Stimulated activated memory B cell treated with anti-CD40 and anti-IgM and Interleukin-4, amounts not matched to agents 10 μg/mL and 1 μg/mL and 100 μg/mL, for 72 hours (primary cell): ENCODE measurements at places on chromosomes 3 and 15.

DNA sequence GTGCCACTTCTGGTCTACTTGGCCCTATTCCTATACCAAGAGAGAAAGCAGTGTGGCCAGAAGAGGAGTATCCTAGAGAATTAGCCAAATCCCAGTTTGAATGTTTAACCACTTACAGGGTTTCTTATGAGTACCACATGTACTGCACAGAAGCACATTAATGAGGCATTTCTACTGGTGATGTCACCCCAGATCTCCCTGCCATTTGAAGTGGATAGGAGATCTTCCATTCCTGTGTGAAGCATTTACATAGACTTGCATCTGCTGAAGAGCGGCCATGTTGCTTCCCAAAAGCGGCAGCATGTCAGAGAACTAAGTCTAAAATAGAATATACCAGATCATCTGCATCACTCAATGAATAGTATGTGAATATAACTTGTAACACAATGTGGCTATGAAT, 108.4 kb upstream of the TUSC7 start:
- ATAC-seq = no peak

DNA sequence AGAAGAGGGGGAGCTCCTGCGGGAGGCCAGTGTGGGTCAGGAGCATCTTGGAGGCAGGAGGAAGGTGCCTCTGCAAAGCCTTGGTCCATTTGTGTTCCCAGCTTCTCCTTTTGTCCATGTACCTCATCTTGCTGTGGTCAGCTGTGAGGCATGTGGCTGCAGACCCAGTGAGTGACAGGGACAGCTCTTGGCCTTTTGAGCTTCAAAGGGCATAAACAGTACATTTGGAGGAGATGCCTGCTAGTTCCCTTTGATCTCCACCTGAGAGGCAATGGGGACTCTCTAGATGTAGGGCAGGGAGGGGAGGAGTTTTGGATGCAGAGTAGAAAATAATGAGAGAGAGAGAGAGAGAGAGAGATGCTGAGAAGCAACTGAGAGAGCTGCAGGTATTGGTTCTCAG, 270.0 kb downstream of the TLE3 start:
- ATAC-seq = no peak

GRCh38 chr3:46447228-46447985, 17.3 kb downstream of the LTF start:
- no peak for ATAC-seq

- no peak for ATAC-seq
Measured at GRCh38 chr15:32656496-32656895, 15.0 kb downstream of the SCG5 start.

GRCh38 chr3:128078875-128079274, 26.6 kb downstream of the SEC61A1 start:
- no peak for ATAC-seq

DNA sequence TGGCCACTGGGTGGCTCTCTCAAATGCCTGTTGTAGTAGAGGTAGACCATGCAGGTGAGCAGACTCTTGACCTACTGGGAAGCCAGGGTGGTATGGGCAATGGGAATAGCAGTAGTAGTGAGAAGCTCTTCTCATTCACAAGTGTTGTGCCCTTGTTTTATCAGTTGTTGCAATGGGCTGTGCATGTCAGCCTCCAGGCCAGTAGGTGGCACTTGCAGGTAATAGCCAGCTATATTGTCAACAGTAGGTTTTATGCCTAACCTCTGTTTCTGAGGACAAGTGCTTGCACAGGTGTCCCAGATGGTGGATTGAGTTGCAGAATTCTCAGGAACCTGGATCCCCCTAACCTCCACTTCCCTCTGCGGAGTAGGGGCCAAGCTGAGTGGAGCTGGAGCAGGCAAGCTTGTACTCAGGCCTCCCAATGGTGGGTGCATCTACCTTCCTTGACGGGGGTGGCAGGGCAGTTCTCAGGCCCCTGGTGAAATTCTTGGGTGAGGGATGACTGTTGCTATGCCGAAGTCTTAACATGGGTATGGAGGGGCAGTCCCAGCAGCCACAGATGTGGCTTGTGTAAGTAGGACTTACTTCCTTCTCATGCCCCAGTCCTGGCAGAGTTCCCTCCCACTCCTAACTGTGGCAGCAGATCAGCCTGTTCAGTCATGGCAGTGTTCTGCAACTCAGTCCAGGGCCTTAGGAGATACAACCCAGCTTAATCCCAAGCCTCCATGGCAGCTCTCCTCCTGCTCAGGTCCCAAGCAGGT, 104.3 kb downstream of the NEO1 start:
- no peak for ATAC-seq

DNA sequence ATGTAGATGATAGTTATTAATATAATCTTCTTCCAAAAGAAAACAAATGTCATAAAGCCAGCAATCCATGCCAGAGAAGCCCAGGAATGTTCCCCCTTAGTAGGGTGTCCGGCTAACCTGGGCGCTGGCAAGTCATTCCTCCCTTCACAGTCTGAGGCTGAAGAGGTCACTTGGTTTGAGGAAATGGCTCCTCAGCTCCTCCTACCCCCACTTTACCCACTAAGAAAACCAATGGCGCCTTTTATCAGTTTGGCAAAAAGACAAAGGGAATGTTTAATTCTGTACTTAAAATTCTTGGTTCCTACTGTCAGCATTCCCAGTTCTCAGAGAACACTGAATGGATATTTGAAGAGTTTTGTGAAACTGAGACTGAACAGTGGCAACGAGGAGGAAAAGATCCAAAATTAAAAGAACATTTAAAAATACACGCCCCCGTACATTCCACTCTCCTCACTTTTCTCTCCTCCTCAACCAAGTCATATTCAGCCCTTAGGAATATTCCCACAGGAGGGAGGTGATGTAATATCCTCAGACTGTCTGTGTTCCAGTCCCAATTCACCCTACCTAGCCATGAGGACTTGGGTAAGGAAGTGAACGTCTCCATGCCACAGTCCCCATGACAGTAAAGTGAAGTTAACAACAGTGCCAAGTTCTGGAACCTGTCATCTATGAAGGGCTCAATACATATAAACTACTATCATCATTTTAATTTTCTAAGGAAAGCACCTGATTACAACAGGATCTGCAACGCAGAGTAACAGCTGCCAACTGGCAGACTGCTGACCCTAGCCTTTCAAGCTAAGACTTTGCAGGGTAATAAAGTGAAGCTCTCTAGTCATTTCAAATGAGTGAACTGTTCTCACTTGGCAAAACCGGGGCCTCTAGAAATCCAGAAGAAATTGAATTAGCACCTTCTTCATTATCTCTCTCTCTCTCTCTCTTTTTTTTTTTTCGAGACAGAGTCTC, 234.5 kb upstream of the ICE2 start:
- no peak for ATAC-seq

DNA sequence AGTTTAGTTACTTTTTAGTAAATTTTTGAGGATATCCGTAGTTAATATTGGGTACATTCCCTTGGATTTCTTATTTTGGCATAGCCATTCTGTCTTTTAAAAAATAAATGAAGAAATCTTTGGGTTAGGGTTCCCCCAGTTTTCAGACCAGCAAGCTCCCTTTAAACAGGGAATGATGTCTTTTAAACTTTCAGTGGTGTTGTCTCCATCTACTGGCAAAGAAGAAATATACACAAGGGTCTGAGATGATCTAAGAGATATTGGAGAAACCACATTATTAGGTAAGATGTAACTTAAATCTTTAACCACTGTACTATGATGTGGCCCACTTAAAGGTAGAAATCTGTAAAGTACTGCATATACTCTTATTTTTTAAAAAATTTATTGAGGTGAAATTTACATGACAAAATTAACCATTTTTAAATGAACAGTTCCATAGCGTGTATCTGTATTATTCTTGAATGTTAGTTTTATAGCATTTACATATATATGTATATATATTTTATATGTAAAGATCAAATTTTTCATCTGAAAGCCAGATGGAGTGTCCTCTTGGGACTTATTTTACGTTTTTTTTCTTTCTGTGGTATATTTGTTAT, 35.1 kb upstream of the EIF3J start:
- no peak for ATAC-seq

DNA sequence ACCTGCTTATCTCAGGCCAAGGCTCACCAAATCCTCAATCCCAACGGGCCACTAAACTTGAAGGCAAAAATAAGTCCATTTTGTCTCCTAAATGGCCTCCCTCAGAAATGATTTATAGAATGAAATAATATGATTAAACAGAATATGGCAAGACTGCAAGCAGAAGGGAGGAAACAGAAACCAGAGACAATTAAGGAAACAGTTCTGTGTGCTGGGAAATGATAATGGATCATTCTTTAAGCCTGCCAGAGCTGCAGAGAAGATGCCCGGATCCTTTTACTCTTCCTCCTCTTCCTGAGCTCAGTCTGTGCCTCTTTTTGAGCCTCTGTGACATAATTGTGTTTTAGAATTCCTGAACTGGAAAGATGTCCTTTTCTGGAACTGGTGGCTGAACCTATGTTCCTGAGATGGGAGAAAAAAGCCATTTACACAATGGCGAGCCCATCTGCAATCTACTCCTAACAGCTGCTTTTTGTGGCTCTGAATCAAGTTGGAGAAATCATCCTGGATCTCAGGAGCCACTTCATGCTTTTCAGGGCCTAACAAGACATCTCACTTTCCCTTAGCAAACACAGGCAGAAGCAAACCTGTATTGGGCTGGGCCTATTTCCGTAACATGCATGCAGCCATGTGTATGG, 2.8 kb upstream of the ABHD2 start:
- ATAC-seq = no peak

DNA sequence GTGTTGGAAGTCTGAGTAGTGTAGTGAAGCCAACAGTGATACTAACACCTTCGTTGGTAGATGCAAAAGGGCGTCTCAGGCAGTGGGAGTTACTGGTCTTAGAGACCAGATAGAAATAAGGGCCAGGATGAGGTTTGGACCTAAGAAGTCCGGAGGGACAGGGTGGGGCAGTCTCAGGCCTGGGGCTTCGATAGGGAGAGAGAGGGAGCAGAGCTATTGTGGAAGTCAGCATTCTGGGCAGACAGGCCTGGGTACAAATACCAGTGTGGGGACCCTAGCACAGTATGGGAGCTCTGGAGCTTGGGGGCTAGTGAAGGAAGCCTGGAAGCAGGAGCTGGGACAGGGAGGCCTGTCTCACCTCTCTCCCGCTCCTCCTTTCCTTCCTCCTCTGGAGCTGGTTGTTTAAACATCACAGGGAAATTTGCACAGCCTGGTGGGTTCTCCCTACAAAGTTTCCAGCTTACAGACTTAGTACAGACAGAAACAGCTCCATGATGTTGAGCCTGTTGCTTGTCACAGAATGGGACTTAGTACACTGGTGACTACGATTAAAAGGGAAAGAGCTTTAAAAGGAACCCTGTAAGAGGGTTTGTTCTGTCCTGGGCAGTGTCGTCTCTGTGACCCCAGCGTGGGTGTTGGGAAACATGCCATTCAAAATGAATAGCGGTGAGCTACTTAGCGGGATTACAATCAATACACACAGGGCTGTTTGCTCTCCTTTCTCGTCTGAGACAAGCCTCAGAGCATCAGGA, 76.4 kb upstream of the TNFAIP8L3 start:
- no peak for ATAC-seq

DNA sequence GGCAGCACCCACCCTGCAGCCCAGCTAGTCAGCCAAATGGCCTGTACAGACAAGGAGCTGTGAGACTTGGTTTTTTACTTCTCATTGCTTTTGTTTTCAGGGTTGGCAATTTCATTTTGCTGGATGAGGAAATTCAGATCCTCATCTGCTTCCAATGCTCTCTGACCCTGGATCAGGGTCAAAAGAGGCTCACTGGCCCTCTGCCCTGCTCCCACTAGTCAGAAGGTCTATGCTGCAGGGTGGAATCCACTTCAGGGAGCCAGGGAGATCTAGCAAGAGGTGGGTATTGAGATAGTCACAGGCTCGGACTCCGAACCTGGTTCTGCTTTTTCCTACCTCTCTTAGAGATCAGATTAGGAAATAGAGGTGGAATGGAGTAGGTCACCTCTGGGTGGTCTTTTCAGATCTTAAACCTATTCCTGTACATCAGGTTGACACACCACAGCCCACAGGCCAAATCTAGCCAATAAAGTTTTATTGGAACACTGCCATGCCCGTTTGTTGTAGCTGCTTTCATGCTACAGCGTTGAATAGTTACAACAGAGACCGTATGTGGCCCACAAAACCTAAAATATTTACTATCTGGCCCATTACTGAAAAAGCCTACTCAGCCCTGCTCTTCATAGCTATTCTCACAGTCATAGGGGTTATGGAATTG, 26.4 kb upstream of the GLCE start:
- no peak for ATAC-seq

GRCh38 chr3:152071924-152072323, 196.8 kb upstream of the MBNL1 start:
- ATAC-seq = no peak

GRCh38 chr3:98778852-98779413, 15.8 kb downstream of the ST3GAL6 start:
- ATAC-seq = no peak

GRCh38 chr3:127740136-127740915, 67.6 kb downstream of the ABTB1 start:
- ATAC-seq = no peak

- no peak for ATAC-seq
Measured at GRCh38 chr15:57792724-57793449, 86.4 kb downstream of the POLR2M start.

DNA sequence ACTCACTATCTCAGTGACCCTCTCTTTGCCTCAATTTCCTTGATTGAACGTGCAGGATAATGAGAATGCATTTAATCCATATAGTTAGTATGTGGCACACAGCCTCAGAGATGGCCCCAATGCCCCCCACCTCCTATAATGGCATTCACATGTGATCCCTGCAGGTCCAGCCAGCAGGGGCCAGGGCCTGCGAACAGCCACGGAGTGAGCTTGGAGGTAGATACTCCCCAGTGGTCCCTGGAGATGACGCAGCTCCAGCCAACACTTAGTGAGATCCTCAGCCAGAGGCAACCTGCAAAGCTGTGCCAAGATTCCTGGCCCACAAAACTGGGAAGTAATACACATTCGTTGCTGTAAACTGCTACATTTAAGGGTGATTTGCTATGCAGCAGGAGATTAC, 184.9 kb upstream of the NSMCE3 start:
- ATAC-seq = no peak

DNA sequence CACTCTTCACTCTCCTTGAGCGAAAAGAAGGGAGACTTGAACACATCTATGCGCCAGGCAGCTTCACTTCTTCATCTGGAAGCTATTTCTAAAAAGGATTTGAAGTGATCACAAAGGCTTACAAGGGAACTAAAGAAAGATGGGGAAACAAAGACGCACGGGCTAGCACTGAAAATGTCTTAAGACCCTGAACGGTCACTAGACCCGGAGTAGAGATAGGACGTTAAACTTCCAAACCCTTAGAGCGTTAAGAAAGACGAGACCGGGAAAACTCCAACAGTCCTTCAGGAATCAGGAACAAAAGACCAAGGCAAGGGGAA, 47.5 kb upstream of the EPHB3 start:
- no peak for ATAC-seq

DNA sequence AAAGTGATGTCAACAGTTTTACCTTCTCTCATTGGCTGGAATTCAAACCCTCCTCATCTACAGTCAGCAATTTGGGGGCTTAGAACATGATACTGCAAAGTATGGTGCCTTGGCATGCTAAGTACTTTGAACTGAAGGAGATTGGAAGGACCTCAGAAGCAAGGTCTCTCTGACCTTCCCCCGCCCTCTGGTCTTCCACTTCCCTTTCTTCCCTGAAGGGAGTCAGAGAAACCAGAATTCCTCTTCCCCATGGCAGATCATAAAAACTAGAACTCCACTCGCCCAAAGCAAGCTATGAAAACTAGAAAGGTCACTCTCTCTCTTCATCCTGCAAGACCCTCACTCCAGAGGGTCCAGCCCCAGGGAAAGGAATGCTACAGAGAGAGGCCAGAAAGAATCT, 64.2 kb downstream of the CD200R1L start:
- no peak for ATAC-seq

- ATAC-seq = no peak
Measured at GRCh38 chr3:148079370-148079769, 618.3 kb upstream of the AGTR1 start.
